Myocyte (in vitro differentiated cells): ENCODE measurements at places on chromosomes 11 and 22.
A peak's percentile ranks its signal among the peaks of the same experiment; 100 is the strongest.

DNA sequence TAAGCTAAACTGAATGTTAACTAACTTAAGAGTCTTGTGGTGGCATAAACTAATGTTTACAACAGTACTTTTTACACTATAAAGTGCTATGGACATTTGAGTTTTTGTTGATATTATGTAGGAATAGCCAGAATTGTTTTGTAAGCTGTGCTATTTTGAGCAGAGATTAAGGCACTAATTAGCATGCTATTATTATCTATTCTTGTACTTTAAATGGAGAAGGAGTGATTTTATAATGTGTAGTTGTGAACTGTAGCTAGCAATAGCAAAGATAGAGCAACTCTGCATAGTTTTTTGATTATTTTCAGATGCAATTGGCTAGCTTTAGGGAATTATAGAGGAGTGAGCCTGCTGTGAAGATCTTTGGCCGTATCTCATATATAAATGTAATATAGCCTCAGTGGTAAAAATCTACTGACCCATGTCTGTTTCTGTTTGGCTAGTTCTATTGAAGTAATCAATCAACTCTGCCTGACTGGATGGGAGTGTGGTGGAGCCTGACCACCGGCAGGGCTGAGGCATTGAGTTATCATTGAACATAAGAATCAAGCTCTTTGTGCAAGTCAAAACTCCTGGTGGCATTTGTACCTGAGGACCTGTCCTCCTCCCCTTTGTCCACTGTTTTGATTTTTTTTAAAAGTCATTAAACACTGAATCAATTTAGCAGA is 34.3 kb downstream of the NCAM1 start:
- no peak for DNase-seq

- DNase-seq, result no peak
Measured at GRCh38 chr11:109043315-109043714, 378.4 kb downstream of the DDX10 start.

DNA sequence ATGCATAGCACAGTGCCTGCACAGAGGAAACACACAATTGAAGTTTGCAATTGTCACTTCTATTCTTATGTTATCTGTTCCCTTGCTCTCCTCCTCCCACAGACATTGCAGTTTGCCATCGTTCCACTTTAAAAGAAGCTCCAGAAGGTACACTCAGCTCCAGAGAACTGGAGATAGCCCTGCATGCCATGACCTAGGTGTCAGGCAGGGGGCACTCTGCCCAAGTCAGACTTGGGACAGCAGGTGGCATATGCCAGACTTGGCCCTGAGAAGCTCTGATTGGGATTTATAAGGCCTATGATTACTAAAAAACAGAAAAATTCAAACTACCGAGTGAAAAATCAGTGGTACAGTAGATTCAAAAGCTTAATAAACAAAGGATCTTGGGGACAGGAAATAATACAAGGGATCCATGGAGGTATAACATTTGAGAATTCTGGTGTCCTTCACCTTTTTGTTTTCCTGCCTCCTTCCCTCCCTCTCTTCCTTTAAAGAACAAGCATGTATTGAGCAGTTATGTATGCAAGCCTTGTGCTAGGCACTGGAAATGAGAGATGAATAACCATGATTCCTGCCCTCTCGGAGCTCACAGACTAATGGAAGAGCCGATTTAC is 40.0 kb downstream of the TENM4 start:
- DNase-seq, result peak; percentile 58

DNA sequence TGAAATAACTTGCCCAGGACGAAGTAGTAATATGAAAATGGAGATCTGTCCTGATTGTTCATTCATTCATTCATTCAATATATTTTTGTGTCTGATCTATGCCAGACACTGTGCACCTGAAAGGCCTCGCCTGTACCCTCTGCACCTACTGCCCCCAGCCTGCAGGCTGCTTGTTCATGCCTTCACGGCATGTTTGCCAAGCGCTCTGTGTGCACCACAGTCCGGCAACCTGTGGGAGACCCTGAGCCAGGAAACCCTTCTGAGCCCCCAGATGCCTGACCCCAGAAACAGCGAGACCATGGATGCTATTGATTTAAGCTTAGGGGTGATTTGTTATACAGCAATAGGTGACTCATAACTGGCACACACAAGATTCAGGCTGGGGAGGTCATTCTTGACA is 47.0 kb downstream of the RTL6 start:
- no peak for DNase-seq

- no peak for DNase-seq
Measured at GRCh38 chr11:71248656-71249055, 3.7 kb downstream of the SHANK2 start.

GRCh38 chr11:19407677-19408270 is 167.0 kb upstream of the E2F8 start:
- no peak for DNase-seq

DNA sequence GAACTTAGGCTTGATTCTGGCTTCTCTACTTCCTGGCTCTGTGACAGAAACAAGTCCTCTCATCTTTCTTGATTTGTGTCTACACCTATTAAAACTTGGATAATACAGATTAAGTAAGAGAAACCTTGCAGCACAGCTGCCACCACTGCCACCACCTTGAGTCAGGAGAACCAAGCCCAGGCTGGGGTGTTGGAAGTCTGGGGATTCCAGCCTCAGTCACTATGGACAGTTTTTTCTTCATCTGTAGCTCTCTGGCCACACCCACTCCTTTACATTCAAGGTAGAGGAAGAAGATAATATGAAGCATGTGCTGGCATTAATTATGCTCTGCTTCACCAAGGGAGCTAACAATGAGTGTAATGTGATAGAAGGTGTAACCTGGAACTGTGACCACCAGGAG is 75.7 kb downstream of the RELT start:
- no peak for DNase-seq

DNA sequence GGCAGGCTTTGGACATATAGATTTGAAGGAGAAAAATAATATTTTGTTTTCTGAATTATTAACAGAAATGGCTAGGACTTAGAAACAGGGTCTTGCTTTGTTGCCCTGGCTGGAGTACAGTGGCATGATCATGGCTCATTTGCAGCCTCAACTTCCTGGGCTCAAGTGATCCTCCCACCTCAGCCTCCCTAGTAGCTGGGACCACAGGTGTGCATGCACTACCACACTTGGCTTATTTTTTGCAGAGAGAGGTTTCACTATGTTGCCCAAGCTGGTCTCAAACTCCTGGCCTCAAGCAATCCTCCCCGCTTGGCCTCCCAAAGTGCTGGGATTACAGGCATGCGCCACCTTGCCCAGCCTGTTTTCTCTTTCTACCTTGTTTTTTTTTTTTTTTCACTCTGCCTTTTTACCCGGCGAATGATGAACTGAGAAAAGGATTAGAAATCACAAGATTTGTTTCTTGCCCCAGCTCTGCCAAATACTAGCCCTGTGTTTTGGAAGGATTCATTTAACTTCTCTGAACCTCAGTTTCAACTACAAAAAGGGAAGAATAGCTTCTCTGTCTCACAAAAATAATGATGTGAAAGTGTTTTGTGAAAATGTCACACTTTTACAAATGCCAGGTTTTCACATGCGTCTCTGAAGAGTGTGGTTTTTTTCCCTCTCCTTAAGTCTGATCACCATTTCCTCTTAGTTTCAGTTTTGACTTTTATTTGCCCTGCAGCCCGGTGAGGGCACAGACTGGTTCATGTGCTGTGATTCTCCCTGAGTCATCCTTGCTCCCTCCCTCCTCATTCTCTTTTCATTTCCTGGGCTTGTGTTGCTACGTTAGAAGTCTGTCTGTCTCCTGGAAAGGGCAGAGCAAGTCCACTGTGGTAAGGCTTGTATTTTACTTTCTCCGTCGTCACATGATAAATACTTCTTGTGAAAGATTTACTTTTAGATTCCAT is 67.7 kb downstream of the BCL2L13 start:
- DNase-seq, result peak; percentile 88

GRCh38 chr11:60925868-60926267 is 1.6 kb downstream of the TMEM132A start:
- no peak for DNase-seq

DNA sequence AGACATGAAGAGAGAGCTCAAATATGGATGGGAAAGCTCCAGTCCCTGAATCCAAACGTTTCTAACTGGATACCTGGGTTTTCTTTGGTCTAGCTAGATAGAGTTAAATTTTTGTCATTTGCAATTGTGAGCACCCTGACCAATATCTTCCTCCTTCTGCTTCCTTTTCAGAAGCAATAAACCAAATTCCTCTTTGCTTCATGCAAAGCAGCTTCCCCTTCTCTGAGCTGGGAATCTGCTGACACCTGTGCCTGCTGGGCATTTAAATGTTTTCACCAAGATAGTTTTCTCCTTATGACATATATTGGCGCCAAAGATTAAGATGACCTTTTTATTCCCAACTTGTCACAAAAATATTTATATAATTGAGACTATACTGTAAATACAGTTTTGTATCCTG is 27.9 kb upstream of the PAK1 start:
- no peak for DNase-seq

DNA sequence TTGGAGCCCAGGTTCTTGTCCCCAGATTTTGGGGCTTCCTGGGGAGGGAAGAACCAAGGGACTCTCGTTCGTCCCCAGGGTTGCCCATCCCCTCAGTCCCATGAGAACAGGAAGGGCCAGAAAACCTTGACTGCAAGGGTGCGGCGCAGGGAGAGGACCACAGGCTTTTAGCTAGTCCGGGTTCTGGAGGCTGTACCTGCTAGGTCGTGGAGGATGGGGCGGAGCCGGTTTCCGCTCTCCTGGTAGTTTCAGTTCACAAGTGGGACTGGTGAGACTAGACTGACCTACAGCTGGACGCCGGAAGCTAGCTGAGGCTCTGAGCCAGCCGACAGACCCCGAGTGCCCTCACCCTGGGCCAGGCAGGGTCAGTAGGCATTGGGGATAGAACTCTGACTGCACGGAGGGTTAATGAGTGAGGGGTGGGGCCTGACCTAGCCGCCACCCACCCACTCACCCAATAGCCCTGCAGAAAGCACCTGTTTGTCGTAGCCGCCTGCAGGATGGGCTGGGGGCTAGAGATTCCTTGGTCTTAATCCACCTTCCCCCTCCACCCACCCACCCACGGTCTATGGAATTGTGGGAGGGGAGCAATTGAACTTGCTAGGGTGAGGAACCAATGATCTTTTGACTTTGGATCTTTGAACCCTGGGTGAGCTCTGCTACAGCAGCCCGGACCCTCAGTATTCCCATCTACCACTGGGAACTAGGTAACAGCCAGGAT is 1.5 kb downstream of the MAFF start:
- DNase-seq, result no peak

DNA sequence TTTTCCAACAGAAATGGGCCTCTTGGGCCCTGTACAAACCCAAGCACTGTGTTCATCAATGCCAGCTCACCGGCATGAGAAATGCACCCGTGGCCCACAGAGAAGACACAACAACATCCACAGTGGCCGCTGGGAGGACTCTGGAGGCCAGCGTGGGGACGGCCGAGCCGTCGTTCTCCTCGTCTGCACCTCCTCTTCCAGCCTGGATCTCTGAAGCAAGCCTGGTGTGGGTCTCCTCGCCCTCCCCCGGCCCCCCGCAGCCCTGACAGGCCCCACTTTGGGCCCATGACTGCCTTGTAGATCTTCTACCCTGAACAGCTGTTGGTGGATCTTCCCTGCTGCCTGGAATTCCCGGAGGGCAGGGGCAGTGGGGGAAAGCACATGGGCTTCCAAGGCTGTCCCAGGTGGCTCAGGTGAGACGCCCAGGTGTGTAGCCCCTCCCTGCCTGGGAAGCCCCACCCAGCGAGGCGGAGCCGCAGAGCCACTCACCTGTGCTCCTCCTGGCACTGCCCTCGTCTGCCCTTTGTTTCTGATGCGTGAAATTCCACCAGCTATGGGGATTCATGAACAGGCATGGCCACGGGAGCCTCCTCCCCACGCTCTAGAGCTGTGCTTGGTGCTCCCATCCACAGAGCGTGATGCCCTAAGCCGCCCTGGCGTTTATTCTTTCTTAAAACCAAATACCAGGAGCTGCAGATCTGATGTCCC is 225.9 kb downstream of the BRD1 start:
- DNase-seq, result no peak

DNA sequence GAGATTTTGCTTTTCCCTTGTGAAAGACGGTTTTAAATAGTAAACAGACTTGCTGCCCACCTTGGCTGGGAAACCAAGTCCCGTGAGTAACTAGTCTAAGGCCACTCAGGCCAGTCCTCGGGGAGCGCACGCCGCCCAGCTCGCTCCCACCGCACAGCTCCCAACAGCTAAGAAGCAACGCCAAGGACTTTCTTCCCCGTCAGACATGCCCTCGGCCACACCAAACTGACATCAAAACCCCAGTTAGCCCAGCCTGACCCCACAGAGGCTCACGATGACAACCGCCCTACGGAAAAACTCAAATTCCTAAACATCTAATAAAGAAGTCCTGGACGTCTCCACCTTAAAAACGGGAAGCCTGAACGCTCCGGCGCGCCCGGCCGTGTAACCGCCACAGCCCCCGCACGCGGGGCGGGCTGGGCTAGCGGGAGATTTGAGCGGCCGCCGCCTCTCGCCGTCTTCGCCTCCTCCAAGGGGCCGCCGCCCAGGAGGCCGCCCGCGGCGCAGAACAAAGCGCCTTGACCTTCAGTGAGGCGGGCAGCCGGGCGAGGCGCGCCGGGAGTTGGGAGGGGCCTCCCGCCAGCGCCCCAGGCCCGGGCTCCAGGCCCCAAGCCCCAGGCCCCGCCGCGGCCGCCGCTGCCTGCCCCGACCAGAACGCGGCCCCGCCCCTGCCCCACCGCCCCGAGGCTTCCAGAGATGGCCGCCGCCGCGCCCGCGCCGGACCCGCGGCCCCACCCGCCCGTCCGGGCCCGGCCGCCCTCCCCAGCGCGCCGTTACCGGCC is 486 bp downstream of the NAP1L4 start:
- DNase-seq, result peak; percentile 53

- DNase-seq, result no peak
Measured at GRCh38 chr11:122851366-122851966, 13.2 kb downstream of the CRTAM start.

GRCh38 chr11:83736684-83737083 is 450.5 kb upstream of the CCDC90B start:
- DNase-seq, result no peak

DNA sequence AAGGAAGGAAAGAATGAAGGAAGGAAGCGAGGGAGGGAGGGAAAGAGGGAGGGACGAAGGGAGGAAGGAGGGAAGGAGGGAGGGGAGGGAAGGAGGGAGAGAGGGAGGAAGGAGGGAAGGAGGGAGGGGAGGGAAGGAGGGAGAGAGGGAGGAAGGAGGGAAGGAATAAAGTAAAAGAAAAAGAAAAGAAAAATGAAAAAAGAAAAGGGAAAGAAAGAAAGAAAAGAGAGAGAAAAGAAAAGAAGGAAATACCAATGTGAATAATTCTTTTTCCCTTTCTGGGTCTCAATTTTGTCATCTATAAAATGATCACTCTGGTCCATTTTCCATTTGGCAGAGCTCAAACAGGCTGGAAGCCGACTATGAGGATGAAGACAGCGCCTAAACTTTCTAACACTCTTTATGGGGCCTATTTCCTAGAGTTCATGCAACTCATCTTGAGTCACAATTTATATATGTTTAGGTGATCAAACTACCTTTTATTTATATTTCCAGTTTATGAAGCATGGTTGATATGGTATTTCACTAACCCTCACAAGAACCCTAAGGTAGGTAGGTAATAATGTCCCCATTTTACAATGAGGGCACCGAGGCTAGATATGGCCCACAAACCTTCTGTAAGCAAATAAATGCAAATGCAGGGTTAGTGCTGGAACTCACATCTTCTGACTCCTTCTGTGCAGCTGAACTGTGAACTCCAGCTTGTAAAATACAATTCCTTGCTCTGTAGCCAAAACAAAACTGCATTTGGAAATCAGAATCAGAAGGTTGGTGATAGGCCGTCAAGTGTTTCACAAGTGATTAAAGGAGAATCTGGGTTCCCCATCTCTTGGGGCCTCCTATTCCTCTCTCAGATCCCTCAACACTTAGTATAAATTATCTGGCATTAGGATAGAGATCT is 434.3 kb downstream of the ETS1 start:
- DNase-seq, result no peak
